ENCODE measurements at places on chromosomes 16 and 17.

- DNase-seq: no peak
Measured at GRCh38 chr16:11735787-11736186, 6.9 kb downstream of the TXNDC11 start.

- no peak for DNase-seq
Measured at GRCh38 chr16:53024045-53024444, 28.7 kb downstream of the CHD9NB start.

DNA sequence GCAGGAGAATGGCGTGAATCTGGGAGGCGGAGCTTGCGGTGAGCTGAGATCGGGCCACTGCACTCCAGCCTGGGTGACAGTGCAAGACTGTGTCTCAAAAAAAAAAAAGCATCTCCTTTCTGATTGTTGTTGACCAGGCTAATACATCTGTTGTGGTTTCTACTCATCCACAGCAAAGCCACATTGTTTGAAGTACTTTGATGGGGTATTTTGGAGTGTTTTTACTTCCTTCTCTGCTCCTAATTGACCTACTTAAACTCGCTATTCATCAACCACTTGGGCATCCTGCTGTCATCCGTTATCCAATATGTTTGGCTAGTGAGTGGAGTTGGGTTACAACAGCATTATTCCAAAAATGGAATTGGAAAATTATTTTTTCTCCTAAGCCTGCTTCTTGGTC, 3.5 kb upstream of the CDC27 start:
- no peak for DNase-seq

GRCh38 chr16:67833030-67833414, 9.1 kb upstream of the THAP11 start:
- DNase-seq: no peak

All from stimulated activated CD4-positive, alpha-beta T cell treated with anti-CD3 and anti-CD28 coated beads, Interleukin-2, amount 100 ng/mL, for 24 hours (primary cell).